ENCODE measurements at places on chromosomes 11 and 22. TPM values are rescaled to one million over a fixed set of nuclear protein-coding genes. Genes with fewer than 3 reads are reported as not detected.

GRCh38 chr11:128765571-128766549 is 72.0 kb downstream of the FLI1 start:
- no peak for DNase-seq
- no peaks in the 10 kb centered on the region for H3K36me3 ChIP-seq
- H3K27ac ChIP-seq, result no peak overlapping the region
- no peaks in the 10 kb centered on the region for H3K27me3 ChIP-seq

DNA sequence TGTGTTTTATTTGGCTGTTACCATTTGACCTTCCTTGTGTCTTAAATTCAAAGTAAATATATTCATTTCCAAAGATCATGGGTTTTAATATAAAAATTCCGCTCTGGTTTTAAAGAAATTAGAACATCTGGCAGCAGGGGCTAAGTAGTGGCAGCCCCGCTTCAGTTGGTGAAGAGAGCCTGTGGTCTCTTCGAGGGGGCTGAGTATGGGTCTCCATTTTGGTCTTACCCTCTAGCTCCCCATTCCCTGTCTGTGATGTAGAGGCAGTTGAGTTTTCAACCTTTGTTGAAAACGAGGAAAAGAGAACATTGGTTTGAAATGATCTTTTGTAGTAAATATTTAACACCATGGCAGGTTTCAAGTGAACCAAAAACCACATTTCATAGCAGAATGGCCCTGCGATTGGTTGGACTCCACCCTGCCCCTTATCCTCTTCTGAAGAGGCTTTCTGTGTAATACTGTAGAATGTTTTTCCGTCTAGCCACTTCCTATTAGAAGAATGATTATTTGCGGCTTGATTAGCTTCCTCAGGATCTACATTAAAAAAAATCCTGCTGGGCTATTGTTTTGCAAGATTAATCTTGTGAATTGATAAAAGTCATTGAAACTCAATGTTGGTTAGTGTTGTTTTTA is 17.7 kb downstream of the APLP2 start:
- H3K36me3 ChIP-seq, result no peaks in the 10 kb centered on the region
- H3K27me3 ChIP-seq, result no peaks in the 10 kb centered on the region
- peaks cover 37% of the 10 kb centered on the region for H3K4me1 ChIP-seq
- no peak for DNase-seq

GRCh38 chr11:17378655-17379054 is 9.8 kb downstream of the KCNJ11 start:
- no peak overlapping the region for H3K27ac ChIP-seq
- H3K27me3 ChIP-seq, result no peaks in the 10 kb centered on the region
- DNase-seq, result no peak
- H3K36me3 ChIP-seq, result peaks cover 4% of the 10 kb centered on the region
- H3K4me3 ChIP-seq, result no peak overlapping the region

DNA sequence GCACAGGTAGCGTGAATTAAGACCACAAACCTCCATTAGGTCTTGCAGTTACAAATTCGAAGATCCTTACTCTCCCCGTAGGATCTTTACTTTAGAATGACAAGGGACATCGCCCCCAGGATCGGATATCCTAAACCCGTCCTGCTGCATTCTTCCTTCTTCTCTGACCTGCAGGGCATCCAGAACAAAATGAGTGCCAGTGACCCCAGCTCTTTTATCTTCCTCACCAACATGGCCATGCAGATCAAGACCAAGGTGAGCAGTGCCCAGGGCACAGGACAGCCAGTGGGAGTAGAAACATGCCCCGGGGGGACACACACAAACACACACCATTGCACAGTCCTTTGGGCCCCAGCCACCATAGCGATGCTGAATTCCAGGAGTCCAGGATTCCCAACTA is 42.6 kb upstream of the MPEG1 start:
- H3K36me3 ChIP-seq, result no peaks in the 10 kb centered on the region
- no peaks in the 10 kb centered on the region for H3K27me3 ChIP-seq
- no peaks in the 10 kb centered on the region for H3K4me1 ChIP-seq
- no peak overlapping the region for H3K4me3 ChIP-seq

GRCh38 chr22:40046126-40046525 is 51.4 kb downstream of the FAM83F start:
- H3K27me3 ChIP-seq, result no peaks in the 10 kb centered on the region
- H3K27ac ChIP-seq, result peak overlapping the region; percentile 91
- no peak for DNase-seq
- peak overlapping the region; percentile 74 for H3K4me3 ChIP-seq

DNA sequence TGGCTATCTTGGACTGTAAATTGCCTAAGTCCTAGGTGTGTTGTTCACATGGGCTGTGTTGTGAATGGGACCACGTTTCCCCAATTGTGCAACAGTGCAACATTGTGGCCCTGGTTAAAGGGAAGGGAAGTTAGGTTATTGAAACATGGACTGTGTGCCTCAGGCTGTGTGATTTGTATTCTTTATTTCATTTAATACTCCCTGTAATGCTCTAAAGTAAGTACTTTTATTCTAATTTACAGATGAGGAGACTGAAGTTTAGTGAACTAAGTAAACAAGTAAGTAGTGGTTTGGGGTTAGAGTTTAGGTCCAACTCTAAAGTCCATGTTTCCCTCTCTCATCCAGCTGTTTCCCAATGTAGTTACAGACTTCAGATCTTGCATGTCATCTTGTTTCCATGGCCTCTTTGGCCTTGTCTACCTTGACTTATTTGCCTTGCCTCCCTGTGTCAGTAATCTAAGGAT is 77.7 kb downstream of the STIM1 start:
- DNase-seq, result no peak
- peak overlapping the region; percentile 36 for H3K27ac ChIP-seq
- H3K4me3 ChIP-seq, result no peak overlapping the region
- no peaks in the 10 kb centered on the region for H3K27me3 ChIP-seq

- no peak overlapping the region for H3K4me3 ChIP-seq
- H3K27me3 ChIP-seq, result no peaks in the 10 kb centered on the region
- no peaks in the 10 kb centered on the region for H3K4me1 ChIP-seq
- DNase-seq, result no peak
- H3K36me3 ChIP-seq, result no peaks in the 10 kb centered on the region
Observed at GRCh38 chr11:96112192-96113128, 188.6 kb upstream of the MTMR2 start.

GRCh38 chr11:123544631-123545375 is 109.6 kb downstream of the SCN3B start:
- no peaks in the 10 kb centered on the region for H3K4me1 ChIP-seq
- no peak overlapping the region for H3K4me3 ChIP-seq
- no peak overlapping the region for H3K27ac ChIP-seq
- no peak for DNase-seq
- no peaks in the 10 kb centered on the region for H3K27me3 ChIP-seq
- H3K36me3 ChIP-seq, result no peaks in the 10 kb centered on the region

RGL4 gene
- total RNA-seq, result not detected

FOSL1 gene
- 1.6 TPM for total RNA-seq

Measured in gastrocnemius medialis (tissue), 4 donors.